Mammary epithelial cell (primary cell): ENCODE measurements at places on chromosomes 6 and 20.

DNA sequence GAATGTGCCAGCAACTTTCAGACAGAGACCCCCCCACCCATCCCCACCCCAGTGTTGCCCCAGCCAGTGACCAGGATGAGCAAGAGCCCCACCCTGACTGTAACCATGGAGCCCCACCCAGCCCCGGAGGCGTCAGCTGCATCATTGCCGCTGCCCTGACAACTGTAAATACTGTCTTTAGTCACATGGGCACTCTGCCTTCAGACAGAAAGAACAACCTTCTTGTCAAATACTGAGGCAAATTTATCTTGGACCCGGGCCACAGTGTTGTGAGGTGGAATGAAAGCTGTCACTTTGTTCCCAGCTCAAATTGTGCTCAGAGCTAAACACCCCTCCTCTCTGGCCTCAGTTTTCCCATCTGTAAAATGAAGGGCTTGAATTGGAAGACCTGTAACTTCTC, 23.7 kb downstream of the MOCS3 start:
- DNase-seq = peak; percentile 93

GRCh38 chr6:74177506-74177905, 481.5 kb downstream of the CD109 start:
- no peak for DNase-seq

DNA sequence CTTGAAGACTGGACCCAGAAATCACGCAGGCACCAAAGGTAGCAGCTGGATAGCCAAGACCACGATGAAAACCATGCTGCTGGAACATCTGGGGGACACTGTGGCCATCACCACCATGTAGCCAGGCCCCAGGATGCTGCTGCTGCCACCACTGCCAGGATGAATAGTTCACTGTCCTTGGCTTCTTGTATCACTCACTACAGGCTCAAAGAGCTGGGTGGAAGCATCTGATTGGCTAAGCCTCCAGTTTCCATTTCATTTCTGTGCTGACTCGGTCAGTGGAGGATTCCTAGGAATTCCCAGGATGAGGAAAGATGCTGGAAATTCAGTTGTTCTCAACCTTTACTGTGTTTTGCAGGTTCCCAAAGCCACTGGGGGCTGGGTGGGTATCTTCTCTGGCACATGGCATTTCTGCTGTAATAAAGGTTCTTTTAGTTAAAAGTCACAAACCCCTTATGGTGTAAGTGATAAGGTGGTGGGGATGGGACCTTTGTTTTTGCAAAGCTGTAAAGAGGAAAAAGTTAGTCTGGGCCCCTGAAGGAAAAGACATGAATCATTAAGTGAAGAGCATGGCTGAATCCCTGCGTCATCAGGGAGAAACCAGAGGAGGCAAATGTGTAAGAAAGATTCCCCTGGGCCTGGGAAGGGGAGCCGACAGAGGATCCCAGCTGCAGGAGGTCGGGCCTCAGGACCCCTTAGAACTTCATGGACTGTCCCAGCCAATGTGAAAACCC, 75.6 kb upstream of the RNF24 start:
- peak; percentile 61 for DNase-seq

- DNase-seq = peak; percentile 60
Measured at GRCh38 chr6:21594416-21595281, 1.1 kb downstream of the SOX4 start.

- no peak for DNase-seq
Measured at GRCh38 chr6:35477028-35477427, 8.8 kb downstream of the RPL10A start.
